ENCODE measurements at places on chromosomes 3 and 15.

- no peak for DNase-seq
Measured at GRCh38 chr3:134462331-134462941, 23.3 kb downstream of the ANAPC13 start.

DNA sequence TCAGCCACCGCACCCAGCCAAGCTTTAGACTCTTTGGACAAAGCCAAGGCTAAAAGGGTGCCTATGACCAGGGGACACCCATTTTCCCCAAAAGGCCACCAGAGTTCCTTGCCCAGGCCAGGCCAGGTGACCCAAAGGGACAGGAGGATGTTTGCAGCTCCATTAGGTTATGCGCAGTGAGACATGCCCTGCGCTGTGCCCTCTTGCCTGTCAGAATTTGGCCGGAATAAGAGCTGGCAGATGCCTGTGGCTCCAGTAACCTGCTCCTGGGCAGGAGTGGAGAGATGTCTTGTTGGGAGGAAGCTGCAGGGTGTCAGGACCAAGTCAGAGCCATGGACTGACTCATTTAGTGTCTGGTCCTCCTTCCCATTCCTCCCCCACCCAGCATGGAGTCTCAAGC lies 20.5 kb downstream of the DNASE1L3 start:
- DNase-seq = no peak

GRCh38 chr3:71817262-71817661 lies 32.3 kb upstream of the PROK2 start:
- no peak for DNase-seq

GRCh38 chr15:82231233-82231632 lies 31.3 kb downstream of the EFL1 start:
- DNase-seq = no peak

DNA sequence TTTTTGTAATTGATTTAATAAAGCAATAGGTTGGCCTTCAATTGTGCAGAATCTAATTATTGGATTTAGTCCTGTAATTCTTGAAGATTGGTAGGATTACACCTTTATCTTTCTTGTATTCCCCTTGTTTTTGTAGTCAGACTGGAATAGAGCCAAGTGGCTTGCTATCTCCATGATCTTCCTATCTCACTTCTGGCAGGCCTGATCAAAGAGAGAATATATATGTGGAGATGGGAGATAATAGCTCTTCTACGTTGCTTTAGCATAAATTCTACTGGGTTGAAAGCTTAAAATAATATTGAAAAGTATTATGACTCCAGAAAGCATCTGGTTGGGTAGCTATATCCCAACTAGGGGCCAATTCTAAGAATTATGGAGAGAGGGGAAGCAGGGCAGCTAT lies 16.9 kb upstream of the IFT57 start:
- DNase-seq = no peak

- peak; percentile 23 for DNase-seq
Measured at GRCh38 chr15:55799291-55800212, 56.6 kb upstream of the PRTG start.

- DNase-seq = no peak
Measured at GRCh38 chr15:58932710-58933280, 684 bp downstream of the SLTM start.

DNA sequence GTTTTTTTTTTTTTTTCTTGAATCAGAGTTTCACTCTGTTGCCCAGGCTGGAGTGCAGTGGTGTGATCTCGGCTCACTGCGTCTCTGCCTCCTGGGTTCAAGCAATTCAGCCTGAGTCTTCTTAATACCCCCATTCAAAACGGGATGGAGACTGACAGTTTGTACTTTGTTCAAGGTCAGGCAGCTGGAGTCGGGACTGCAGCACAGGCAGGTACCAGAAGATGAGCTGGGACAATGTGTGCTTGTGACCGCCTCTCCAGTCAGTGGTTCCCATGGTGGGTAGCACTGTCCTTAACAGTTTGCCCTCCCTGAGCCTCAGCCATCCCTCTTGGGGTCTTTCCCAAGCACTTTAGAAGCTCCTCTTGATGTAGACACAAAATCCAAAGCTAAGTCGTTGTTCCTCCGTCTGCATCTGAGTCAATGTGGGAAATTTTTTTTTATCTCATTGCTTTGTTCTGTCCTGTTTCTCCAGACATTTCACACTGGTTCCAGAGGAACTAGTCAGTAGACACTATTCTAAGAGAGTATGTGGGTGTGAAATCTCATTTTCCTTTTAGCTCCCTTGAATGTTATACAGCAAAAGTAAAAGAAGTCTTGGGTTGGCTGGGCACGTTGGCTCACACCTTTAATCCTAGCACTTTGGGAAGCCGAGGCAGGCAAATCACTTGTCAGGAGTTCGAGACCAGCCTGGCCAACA lies 5.3 kb upstream of the TTLL13 start:
- DNase-seq = no peak

DNA sequence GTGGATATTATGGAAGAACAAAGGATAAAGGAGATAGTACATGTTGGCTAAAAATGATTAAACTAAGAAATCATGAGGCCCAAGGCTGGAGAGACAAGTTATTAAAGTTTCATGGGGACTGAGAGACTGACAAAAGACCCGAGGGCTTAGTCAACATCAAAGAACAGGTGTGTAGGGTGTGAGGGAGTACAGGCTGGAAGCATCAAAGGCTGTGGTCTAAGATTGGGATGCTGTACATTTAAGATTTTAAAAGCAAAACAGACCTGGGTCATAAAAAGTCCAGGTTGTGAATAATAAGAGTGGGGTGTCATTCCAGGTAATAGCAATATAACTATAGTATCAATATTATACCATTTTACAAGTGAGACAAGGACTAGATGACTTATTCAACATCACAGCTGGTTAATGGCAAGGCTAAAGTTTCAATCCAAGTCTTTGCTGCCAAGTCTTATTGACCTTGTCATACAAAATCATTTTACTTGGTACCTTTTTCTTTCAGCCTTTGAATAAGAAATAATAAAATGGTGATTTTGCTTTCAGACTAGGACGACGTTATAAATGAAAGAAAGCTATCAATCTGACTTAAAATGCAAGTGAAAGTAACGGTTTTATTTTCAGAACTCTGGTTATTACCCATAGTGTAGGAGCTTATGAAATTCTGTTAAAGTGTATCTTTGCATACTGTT lies 211.6 kb downstream of the TNIK start:
- no peak for DNase-seq

GRCh38 chr3:143910756-143911155 lies 60.9 kb upstream of the DIPK2A start:
- DNase-seq = no peak

DNA sequence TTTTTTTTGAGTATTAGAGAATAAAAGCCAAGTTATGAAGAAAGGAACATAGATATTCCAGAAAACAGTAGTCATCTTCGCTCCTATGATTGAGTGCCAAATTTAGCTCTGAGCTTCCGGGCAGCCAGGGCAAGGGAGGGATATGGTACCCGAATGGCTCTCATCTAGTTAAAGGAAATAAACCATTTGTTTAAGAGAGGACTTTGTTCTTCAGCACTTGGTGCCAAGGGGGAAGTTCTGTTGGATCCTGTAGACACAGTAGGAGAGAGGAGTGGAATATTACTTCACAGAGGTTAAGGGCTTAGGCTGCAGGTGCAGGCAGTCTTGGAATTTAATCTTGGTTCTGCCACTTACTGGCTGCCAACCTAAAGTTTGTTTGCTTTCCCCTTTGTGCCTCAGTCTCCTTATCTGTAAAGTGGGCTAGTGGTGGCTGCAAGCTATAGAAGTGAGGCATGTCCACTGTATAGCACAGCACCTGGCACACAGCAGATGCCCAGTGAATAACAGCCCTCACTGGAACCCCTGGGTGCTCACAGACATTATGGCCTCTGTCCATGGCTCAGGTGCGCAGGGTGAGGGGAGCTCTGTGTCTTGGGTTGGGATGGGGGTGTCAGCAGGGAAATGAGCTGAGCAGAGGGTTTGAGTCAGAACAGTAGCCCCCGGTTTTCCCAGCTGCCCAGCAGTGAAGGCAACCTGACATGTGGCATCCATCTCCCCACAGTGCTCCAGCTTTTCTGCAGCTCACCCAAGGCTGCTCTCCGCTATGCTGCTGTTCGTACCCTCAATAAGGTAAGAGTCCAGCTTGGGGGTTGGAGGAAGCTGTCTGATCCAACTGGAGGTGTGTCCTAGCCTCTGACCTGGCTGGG lies 10.4 kb downstream of the COPG1 start:
- no peak for DNase-seq

DNA sequence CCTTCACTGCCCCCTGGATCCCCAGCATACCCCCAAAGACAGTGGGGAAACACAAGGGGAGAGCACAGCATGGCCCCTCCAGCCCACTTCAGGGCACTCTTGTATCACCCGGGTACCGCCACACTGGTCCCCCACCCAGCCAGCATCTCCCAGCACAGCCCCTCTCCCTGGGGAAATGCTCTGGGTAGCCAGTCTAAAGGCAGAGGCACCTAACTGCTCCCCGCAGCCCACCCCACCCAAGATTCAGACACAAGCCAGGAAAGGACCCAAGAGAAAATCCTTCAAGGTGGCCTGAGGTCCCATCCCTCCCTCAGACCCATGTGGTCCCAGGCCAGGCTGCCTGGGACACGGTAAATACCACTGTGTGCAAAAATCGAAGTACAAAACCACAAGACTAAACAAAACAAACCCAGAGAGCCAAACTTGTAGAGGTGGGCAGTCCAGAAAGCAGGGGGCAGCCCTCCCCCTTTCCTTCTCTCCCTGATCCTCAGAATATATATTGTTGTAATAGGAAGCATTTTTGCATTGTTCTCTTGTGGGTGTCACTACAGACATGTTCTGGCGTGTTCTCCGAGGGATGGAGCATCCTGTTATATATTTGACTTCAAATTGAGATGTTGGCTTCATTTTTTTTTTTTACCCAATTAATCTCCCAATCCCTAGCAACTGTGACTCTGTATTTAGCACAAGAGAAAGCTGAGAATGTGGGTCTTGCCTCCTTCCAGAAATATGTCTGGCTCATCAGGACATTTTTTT lies 51.7 kb downstream of the GRIP2 start:
- no peak for DNase-seq

GRCh38 chr15:79978655-79979514 lies 7.9 kb upstream of the BCL2A1 start:
- DNase-seq = no peak

GRCh38 chr3:196428041-196428440 lies 4.2 kb downstream of the UBXN7 start:
- DNase-seq = no peak

DNA sequence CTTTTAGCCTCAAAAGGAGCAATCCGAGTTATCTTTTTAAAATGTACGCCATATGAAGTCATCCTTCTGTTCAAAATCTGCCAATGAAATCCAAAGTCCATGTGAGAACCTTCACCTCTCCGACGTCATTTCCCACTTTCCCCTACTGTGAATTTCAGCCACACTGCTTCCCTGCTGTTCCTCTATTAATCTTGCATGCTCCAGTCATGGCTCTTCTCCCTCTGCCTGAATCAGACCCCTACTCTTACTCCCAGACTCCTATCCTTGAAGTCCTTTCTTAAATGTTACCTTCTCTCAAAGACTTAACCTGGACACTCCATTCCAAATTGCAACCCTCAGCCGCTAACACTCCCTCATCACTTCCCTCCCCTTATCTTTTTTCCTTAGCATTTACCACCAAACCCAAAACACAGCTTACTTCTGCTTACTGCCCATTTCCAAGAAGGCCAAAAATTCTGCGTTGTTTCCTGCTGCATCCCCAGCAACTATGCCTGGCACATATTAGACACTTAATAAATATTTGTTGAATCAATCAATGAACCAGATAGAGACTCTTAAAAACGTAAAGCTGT lies 1.2 kb downstream of the NKIRAS1 start:
- DNase-seq = no peak

- no peak for DNase-seq
Measured at GRCh38 chr3:107001635-107002034, 375.6 kb upstream of the CCDC54 start.

- peak; percentile 50 for DNase-seq
Measured at GRCh38 chr3:119559441-119559963, at the start of gene CD80. Gene CD80 (minus strand): TSS chr3:119559614. CDS start chr3:119557728, 1,886 bp downstream.

- no peak for DNase-seq
Measured at GRCh38 chr3:102194760-102195159, 240.1 kb upstream of the ZPLD1 start.

DNA sequence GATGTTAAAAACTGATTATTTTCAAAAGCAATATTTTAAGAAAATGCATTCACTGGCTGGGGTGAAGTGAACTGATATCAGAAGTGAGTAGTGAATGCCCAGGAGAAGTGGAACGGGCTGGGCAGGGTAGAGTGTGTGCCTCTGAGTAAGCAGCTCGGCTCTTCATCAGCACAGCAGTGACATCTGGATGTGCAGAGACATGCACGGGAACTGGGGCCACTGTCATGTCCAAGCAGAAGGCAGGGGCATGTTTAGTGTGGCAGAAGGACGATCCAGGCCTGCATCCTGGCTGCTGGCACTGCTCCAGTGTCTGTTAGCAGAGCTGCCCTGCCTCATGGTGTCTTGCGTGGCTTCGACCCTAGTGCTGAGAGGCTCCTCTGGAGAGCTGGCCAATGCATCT lies 305.6 kb upstream of the LRRFIP2 start:
- no peak for DNase-seq

DNA sequence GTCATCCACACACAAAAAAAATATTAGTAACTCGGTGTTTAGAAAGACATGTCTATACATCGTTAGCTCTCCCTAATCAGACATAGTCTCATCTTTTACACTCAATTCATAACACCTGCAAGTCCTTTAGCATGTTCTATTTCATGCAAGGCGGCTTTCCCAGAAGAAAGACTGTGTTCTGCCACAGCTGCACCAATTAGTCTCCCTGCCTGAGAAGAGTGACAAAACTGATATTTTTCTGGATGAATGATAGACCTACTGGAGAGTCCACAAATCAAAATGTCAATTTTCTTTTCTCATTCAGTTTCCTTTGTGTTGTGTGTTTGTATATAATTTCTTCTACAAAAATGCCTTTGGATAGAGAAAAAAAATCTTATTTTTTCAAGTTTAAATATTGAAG lies 435.8 kb upstream of the EPHA3 start:
- no peak for DNase-seq

- no peak for DNase-seq
Measured at GRCh38 chr15:38440353-38441129, 13.4 kb upstream of the FAM98B start.

- DNase-seq = no peak
Measured at GRCh38 chr15:93477721-93478120, 388.7 kb upstream of the RGMA start.

DNA sequence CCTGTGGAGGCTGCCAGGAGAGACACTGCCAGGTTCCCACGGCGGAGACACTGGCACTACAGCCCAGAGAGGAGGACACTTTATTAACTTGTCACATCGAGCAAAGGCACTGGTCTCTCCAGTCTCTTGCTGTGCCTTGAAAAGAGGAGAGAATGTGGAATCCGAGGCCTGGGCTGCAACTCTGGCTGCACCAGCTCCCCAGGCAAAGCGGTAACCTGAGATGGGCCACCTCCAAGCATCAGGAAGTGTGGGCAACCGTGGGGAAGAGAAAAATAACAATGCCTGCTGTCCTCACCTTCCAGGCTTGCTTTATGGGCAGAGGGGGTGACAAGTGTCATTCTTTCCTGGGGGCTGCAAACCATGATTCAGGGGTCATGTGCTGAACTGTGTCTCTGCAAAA lies 91.6 kb upstream of the RGMA start:
- DNase-seq = no peak

DNA sequence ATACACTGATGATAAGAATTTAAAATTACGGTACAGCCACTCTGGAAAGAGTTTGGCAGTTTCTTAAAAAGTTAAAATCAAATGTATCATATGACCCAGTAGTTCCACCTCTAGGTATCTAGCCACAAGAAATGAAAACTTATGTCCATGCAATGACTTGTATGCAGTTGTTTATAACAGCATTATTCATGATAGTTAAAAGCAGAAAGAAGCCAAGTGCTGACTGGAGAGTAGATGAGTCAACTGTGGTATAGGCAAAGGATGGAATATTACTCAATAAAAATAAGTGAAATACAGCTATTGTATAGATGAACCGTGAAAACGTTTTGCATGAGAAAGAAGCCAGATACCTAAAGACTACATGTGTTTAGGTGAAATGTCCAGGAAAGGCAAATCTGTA lies 14.8 kb downstream of the GPR87 start:
- DNase-seq = no peak
